ENCODE measurements at places on chromosomes 3 and 15.

DNA sequence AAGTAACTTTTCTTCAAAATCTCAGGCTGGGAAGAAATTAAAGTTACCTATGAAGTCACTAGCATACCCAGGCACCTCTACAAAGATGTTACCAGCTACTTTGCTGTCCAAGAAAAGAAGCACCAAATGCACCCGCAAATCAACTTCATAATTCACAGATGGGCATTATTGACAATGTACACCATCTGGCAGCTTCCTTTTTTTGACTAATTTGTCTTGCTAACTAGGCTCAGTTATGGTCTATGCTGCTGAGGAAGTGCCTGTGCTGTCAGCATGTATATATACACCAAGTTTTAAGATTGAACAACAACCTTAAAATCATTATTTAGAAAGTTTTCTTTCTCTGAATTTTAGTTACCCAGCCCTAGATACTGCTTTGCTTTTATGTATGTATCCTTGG lies 93.8 kb downstream of the NSUN3 start:
- no peak for DNase-seq

GRCh38 chr3:167940241-167940640 lies 155.5 kb downstream of the GOLIM4 start:
- DNase-seq: no peak

GRCh38 chr3:158248261-158248660 lies 138.4 kb downstream of the RSRC1 start:
- no peak for DNase-seq

DNA sequence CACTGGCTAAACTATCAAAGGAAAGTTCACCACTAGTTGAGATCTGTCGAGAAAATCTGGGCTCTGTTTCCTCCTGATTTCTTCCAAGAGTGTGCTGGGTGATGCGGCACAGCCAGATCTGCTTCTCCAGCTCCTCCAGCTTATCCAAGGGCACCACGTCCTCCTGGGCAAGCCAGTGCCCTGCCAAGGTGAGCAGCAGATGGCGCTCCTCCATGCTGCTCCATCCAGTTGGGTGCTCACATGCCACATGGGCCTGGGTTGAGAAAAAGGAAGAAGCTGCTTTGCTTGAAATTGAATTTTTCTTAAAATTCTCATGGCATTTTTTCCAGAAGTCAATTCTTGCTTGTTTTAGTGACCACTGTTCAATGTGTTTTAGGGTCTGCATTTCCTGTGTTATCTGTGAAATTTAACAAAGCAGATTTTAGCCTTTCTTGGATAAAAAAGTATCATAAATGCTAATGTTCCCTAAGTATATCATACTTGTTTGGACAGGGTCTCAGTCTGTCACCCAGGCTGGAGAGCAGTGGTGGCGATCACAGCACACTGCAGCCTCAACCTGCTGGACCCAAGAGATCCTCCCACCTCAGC lies 47.3 kb downstream of the EIF3J start:
- DNase-seq: no peak

DNA sequence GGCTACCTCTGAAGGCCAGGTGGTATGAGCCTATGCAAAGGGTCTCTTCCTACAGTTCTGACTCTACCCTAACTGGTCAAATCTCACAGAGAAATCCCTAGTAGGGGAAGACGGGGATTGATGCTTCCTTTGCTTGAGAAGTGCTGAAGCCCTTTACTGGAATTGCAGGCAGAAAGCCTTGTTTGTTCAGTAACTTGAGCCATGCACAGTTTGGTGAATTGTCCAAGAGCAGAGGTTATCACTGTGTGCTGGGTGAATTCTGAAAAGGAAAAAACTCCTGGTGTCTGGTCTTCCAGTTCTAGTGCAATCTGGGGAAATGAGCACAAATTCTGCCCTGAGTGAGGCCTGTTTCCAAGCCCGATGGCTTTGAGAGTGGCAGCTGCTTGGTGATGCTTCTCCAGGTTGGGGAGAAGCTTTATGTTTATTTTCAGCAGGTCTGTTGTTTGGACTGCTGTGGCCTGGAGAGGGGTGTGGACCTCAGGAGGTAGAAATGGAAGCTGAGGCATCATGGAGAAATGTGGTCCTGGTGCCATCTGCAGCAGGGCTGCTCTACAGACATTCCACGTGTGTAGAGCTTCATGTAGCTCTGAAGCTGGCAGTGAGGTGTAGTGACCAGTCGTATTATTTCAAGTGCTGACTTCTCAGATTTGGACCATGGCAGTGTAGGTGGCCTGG lies 60.9 kb downstream of the ARNT2 start:
- DNase-seq: no peak

DNA sequence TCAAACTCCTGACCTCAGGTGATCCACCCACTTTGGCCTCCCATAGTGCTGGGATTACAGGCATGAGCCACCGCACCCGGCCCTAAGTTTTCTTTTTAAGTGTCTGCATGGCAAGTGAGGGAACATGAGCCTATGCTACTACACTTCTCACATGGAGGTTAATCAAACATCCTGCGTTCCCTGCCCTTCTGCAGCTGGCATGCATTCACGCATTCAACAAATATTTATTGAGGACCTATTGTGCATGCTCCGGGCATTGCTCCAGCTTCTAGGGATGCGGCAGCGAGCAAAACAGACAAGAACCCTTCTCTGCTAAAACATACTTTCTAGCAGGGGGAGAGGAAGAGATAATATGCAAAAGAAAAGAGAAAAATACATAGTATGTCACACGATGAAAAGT lies 42.6 kb upstream of the ACKR4 start:
- DNase-seq: no peak

DNA sequence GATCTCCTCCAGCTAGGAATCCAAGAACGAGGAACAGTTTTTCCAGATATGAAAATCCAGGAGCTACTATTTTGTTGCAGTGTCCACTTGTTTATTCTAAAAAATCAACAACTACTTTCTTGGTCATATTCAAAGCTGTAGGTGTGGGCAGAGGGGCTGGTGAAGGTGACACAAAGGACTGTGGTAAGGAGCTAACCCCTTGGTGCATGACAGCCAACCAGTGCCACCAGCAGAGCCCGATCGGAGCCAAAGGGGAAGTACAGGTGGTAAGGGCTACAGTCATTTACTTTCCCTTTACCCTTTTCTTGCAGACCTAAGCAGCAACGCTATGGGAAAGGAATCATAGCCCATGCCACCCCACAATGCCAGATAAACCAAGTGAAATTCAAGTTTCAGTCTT lies 30.7 kb downstream of the PLA1A start:
- DNase-seq: no peak

GRCh38 chr3:35707904-35708303 lies 68.6 kb downstream of the ARPP21 start:
- no peak for DNase-seq

DNA sequence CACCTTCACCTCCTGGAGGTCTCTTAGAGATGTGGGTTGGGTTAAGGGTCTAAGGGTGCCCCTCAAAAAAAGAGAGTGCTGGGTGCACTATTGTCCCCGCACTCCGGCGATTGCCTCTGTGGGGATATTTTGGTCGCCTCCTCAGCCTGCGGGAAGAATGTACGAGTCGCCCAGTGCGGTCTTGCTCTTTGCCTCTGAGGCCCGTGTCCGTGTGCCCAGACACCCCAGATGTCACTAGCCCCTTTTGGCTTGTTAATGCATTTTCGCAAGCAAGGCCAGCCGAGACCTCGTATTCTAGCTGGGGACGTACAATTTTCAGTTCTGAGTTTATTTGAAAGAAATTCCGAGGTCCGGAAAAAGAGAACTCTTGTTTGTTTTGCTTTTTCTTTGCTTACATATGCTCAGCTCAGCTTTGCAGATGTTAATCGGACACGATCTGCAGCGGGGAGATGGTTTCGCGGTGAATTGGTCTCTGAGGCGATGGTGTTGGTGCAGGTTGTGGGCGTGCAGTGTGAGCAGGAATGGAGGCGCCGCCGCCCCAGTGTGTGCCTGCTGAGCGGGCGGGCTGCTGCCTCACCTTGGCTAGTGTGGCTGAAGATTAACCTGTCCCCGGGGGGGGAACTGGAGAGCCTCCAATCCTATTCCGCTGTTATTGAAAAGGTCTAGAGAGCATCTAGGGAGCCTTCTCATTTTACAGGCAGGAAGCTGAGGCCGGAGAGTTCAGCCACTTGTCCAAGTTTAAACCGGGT lies 1.4 kb downstream of the ST6GAL1 start:
- DNase-seq: no peak

- peak; percentile 94 for DNase-seq
These were observed 365.1 kb upstream of the PLSCR5 start for GRCh38 chr3:146970236-146970635.

GRCh38 chr3:16841904-16842271 lies 42.9 kb upstream of the PLCL2 start:
- no peak for DNase-seq

- DNase-seq: no peak
These were observed 58.9 kb upstream of the GATA2 start for GRCh38 chr3:128551867-128552266.

DNA sequence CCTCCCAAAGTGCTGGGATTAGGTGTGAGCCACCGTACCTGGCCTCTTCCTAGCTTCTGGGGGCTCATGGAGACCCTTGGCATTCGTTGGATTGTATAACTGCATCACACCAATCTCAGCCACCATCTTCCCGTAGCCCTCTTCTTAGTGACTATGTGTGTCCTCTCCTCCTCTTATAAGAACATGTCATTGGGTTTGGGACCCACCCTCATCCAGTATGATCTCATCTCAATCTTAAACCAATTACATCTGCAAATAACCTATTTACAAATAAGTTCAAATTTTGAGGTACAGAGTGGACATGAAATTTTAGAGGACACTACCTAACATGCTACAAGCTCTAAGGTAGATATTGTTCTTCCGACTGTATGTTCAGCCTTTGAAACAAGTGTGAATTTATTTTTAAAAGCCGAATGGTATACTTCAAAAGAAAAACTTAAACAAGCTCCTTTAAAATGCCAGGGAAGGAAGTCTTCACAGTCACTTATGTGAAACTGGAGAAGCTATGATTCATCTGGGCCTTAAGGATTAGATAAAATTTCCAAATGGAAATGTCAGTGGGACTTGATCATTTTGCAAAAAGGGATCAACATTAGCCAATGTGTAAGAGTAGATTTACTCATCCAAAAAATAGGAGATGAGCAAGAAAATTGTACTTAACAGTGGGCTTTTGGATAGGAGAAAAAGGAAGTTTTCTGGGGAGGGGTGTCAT lies 225.7 kb downstream of the MEX3B start:
- no peak for DNase-seq

DNA sequence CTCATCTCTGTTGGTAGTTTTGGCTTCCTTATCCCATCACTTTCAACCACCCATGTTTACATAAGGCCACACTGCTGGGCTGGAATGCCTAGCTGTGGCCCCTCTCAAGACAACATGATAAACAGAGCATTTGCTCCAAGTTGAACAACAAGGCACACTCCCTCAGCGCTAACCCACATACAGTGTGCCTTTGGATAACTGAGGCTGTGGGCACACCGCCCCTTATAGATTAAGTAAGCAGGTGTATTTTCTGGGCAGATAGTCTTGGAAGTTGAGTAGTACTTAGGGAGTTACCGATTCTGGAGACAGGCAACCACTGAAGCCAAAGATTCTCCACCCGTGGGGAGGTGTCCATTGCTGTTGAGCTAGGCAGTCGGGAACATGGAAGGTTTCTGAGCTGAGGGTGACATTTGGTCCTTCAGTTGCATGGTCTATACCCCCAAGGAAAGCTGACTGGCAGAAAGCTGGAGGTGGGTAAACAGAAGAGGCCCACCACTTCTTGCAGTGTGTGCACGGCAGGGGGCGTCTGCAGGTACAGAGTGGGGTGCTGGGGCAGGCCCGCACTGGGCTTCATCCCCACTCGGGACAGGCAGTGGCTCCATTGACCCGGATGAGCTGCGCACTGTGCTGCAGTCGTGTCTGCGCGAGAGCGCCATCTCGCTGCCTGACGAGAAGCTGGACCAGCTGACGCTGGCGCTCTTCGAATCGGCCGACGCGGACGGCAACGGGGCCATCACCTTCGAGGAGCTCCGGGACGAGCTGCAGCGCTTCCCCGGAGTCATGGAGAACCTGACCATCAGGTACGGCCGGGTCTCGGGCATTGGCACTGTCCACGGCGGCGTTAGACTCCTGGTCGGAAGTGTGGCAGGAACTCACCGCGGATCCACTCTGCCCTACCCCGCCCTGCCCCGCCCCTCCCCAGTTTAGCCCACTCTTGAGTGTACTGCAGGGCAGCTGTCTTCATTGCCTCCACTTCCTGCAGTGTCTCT lies 16.8 kb downstream of the NOX5 start:
- no peak for DNase-seq

GRCh38 chr3:106117490-106117858 lies 248.7 kb upstream of the CBLB start:
- no peak for DNase-seq

DNA sequence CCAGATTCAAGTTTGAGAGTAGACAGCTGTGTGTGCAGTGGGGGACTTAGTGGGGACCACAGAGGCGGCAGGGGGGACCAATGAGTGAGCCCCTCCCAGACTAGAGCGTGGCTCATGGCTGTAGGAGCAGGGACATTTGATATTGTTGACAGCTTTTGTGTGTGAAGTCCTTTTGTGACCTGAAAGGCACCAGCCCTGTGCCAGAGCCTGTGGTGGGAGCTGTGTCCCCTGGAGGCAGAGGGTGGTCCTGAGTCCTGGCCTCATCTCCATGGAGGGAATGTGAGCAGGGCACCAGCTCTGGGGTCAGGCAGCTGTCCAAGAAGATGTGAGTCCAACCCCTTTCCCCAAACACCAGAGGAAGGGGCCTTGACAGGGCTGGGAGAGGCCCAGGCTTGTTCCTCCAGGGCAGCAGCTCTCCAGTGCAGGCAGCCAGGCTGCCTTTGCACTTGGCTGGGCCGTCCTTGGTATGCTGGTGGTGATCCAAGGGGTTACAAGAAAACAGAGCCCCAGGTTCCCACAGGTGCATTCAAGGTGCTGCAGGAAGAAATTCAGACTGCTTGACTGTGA lies 10.1 kb upstream of the C3orf22 start:
- DNase-seq: no peak

DNA sequence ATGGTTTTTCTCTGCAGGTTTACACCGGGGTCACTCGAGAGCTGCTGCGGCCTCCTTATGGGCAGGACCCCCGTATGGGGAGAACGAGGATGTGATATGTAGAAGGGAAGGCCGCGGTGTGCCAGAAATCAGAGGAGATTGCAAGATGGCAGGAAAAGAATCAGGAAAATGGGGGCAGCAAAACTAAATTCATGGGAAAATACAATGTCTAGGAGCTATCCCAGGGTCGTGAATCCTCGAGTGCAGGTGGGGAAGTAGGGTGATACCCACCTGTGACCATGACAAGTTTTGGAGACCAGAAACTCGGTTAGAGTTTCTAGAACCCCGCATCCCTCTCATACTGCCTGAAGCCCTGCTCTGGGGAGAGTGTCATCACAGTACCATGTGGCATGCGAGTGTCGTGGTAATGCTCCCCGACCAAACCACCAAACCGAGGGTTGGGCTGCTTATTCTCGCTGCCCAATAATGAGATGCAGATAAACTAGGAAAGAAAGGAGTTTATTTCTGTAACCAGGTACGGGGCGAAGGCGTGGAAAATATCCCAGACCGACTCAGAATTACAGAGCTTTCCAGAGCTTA lies 781 bp downstream of the TRNT1 start:
- no peak for DNase-seq

- DNase-seq: peak; percentile 22
These were observed 57.7 kb downstream of the SEMA5B start for GRCh38 chr3:122969585-122970469.

- no peak for DNase-seq
These were observed 470.3 kb downstream of the CNTN4 start for GRCh38 chr3:2568929-2569328.

Measured in GM04503 (cell line).